WTC11 (cell line): ENCODE measurements at places on chromosomes 3 and 15. TPM values are rescaled to one million over a fixed set of nuclear protein-coding genes. Genes with fewer than 3 reads are reported as not detected.
A peak's percentile ranks its signal among the peaks of the same experiment; 100 is the strongest.

GJD2 gene
- 0.14 to 0.22 TPM (median 0.21 TPM) in 3 replicates for total RNA-seq

RLBP1 gene
- total RNA-seq = not detected in 3 replicates

SCN11A gene
- 0.13 to 0.27 TPM (median 0.25 TPM) in 3 replicates for total RNA-seq

POPDC2 gene
- 0.48 to 0.64 TPM (median 0.53 TPM) in 3 replicates for total RNA-seq

ROPN1 gene
- not detected in 3 replicates for total RNA-seq

ITIH1 gene
- total RNA-seq = 0.26 to 0.69 TPM (median 0.50 TPM) in 3 replicates

EBLN2 gene
- 2.3 to 4.3 TPM (median 3.1 TPM) in 3 replicates for total RNA-seq

SH2D7 gene
- not detected in 3 replicates for total RNA-seq

- no peak for DNase-seq
These were observed 525.1 kb downstream of the PDCD6IP start for GRCh38 chr3:34323517-34323916.

- no peak for DNase-seq
These were observed 97.1 kb upstream of the SNRPA1 start for GRCh38 chr15:101391981-101392640.

DNA sequence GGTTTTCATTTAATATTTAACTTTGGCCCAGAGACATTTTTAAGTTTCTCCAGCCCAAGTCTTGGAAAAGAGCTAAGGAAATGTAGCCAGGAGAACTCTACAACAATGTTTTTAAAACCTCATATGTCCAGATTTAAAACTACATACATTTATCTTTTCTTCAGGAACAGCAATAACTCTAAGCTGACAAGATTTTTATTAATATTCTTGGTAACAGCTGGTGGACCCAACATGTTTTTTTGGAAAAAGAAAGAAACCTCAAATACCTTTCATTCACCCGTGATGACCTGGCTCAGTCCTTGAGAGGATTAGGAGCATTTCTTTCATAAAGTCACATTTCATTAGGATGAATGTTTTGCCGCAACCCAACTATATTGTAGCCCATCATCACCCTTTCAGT lies 50.4 kb upstream of the CMSS1 start:
- no peak for DNase-seq

GRCh38 chr15:69403594-69403993 lies 10.6 kb upstream of the KIF23 start:
- DNase-seq = no peak

DNA sequence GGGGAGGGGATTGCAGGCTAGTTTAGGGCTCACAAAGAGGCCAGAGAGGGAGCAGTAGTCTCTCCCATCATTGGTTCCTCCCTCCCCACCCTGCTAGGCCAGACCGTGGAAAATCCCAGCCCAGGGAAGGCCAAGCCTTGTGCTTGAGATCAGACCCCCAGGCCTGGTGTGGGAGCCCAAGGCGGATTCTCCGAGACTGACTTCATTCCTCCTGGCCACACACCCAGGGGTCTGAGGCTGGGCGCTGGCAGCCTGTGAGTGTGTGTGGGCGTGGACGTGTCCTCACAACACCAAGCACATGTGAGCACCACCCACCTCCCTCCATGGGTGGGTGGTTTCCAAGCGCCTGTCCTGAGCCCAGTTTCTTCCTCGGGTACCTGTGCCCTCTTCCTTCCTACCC lies 4.1 kb downstream of the LOXL1 start:
- no peak for DNase-seq

GRCh38 chr3:124229836-124230235 lies 237.9 kb upstream of the ROPN1 start:
- DNase-seq = no peak

DNA sequence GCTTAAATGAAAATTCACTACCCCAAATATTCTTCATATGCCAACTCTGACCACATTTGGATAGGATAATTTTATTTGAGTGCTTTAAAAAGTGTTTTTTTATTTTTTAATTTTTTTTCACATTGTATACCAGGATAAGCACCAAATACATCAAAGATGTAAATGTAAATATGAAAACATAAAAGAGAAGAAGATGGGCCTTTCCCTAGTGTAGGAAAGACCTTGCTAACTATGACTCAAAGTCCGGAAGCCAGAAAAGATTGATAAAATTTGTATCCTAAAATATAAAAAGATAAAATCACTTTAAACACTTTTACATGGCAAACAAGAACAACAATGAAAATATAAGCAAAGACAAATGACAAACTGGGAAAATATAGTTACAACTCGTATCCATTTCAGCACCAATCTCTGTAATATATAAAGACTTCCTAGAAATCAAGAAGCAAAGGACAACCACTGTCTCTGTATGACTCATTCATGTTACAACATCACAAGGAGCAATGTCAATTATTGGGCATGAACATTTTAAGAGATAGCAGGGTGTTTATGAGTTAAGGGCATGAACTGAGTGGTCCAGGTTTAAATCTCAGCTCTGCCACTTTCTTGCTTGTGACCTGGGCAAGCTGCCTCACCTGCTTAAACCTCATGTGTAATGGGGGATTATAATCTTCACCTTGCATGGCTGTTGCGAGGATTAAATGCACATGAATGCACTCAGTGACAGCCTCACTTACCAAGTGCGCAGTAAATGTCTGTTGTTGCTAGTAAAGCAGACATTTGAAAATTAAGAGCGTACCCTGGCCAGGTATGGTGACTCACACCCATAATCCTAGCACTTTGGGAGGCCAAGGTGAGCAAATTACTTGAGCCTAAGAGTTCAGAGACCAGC lies 25.3 kb upstream of the ARHGEF3 start:
- no peak for DNase-seq

GRCh38 chr15:78077053-78077870 lies at the start of gene TBC1D2B:
TSS of gene TBC1D2B (minus strand) at chr15:78077711. CDS start at chr15:78077652, 59 bp downstream.
- peak; percentile 76 for DNase-seq

GRCh38 chr3:83902787-83903533 lies 1055.8 kb upstream of the CADM2 start:
- DNase-seq = no peak

DNA sequence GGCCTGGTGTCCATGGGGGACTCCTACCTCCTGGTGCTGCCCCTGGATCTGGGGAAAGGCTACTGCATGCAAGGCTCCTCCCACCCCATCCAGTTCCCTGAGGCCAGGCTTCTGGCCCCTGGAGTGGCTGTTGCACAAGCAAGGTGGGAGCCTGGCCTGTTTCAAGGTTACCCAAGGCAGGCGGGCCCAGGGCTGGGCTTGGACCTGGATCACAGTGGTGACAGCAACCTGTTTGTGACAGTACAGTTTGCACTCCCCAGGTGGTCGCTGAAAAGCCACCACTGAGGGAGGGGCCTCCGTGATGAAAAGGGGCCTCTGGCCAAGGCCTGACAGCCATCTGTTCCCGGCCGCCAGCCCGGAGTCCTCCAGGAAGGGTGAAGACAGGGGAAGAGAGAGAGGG lies 14.4 kb upstream of the KY start:
- DNase-seq = no peak

- DNase-seq = no peak
These were observed 311.6 kb downstream of the EPHA6 start for GRCh38 chr3:97125902-97126499.

- DNase-seq = no peak
These were observed 72.5 kb upstream of the P3H2 start for GRCh38 chr3:190193210-190193609.

DNA sequence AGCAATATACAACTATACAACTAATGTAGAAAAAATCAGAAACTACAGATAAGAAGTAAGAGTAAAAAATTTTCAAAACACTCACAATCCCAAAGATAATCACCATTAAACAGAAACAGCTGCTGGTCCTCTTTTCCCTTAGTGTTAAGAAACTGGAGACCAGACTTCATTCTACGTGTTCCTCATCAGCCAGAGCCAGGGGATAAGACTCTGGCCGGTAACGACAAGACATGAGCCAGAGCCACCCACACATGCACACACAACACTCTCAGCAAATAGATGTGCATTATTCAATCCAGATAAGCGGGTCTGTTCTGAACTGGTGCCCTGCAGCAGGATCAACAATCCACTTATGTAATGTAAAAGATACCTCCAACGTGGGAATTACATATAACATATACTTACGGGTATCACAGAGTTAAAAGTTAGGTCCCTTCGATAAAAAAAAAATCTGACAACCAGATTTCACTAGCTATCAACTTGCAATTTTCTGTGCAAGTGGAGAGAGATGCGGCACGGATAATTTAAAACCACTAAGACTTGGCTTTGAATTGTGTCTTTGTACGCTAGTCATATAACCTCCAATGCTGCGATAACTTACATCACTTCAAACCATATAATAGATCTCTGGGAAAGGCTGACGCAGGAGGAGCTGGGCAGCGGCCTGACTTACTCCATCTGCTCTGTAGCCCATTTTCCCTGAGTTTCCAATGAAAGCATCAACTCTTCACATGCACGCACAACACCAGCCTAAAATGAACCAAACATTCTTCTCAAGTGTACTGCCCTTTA lies 17.8 kb downstream of the PRICKLE2 start:
- no peak for DNase-seq

GRCh38 chr15:84764989-84765388 lies 16.6 kb downstream of the ZNF592 start:
- DNase-seq = no peak

- DNase-seq = no peak
These were observed 272.2 kb downstream of the ADAMTSL3 start for GRCh38 chr15:83926116-83926515.

GRCh38 chr3:109131276-109131675 lies 5.2 kb upstream of the C3orf85 start:
- DNase-seq = no peak

DNA sequence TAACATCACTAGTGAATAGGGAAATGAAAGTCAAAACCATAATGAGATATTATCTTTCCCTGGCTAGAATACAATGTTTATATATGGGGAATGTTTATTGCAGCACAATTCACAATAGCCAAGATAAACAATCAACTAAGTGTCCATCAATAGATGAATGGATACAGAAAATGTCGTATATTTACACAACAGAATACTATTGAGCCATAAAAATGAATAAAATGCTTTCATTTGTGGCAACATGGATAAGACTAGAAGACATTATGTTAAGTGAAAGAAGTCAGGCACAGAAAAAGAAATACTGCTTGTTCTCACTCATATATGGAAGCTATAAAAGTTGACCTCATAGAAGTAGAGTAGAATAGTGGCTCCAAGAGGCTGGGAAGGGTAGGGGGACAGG lies 65.2 kb downstream of the SLC9C1 start:
- DNase-seq = no peak

DNA sequence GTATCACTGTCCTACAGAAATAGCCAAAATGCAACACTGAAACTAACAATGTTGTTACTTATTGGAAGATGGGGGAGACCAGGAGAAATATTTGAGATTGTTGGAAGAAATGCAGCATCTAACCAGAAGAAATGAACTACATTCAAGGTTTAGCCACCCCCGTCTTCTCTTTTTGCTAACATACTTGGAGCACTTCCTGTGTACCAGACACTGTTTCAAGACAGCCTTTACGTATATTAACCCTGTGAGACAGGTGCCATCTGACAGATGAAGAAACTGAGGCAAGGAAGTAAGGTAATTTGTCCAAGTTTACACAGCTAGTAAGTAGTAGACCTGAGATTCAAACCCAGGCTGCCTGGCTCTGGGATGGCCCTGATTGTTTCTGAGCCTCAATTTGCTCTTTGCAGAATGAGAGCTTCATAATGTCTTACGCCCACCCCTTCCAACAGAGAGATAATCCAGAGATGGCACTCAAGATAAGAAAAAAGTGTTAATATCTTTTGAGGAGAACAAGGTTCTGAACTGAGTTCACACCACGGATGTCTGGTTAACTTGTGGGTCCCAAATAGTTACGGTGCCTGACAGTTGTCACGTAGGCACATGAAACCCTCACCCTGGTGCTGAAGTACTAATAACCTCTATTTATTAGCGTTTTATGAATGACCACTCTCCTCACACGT lies 26.1 kb downstream of the RASGRP1 start:
- DNase-seq = no peak

DNA sequence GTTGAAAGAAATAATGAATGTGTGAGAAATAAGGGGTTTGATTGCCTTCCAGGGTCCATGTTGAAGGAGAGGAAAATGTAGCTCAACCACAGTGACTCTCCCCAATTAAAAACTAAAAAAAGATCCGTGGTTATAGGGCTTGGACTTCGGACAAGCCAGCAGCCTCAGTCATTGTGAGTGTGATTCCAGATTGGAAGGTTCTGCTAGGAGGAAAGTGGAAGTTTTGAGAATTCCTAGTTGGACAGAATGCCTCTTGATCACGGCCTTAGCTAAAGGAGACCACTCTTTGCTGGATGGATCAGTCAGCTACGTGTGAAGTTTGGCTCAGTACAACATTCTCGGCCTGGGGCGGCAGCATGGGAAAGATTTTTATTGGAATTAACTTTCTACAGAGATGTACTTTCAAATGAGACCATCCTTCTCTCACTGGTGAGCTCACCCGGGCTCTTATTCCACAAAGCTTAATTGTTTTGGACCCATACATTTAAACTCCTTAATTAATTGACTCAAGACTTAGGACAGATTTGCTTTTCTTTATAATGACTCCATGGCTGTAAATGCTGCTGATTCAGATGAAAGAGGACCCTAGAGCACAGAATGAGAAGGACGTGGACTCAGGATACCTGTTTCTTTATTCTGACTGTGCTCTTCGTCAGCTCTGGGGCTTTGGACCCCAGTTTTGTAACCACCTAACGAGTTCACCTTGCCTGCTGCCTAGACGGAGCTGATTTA lies 27.5 kb downstream of the FLNB start:
- DNase-seq = no peak

DNA sequence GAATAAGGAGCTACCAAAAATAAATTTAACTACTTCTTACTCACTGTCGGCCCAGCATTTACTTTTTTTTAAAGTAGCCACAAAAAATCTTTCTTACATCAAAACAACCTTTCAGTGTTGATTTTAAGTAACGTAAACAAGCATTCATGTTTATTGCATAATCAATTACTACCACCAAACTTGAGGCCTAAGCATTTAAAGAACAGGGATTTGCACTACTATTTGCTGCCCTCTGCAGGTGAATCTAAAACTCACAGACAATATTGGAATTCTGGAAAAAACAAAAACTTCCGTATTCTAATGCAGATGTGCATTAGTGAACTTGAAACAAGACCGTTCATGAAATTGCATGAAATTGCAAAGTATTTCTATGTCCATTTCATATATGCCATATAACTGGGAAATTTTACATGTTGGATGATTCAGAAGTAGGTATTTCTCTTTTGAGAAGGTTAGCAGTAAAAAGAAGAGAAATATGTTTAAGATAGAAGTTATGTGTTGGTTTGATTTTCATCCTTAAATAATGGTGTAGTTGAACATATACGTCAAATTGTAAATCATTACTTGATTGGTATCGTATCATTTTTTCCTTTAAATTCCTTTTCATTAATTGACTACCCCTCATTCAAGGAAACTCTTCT lies 55.6 kb downstream of the CGGBP1 start:
- DNase-seq = no peak
